ENCODE measurements at places on chromosomes 5 and 9. TPM values are rescaled to one million over a fixed set of nuclear protein-coding genes. Genes with fewer than 3 reads are reported as not detected.

The SGTB gene
- 24.7 TPM for total RNA-seq

The ITGA1 gene
- total RNA-seq = 7.6 TPM

The NFX1 gene
- total RNA-seq = 37.0 TPM

The SOHLH1 gene
- total RNA-seq = not detected

The CDKN2B gene
- total RNA-seq = 81.1 TPM

The IFNK gene
- total RNA-seq = not detected

The TRIM7 gene
- 8.9 TPM for total RNA-seq

The HBEGF gene
- total RNA-seq = 10.1 TPM

The SLC36A2 gene
- not detected for total RNA-seq

The GABRA1 gene
- total RNA-seq = not detected

The BAAT gene
- 0.37 TPM for total RNA-seq

The GALT gene
- 24.0 TPM for total RNA-seq

The CENPH gene
- 8.3 TPM for total RNA-seq

The NUTM2F gene
- total RNA-seq = not detected

The SLC25A2 gene
- total RNA-seq = 0.43 TPM

The ATOX1 gene
- total RNA-seq = 55.9 TPM

The CCDC183 gene
- total RNA-seq = 3.4 TPM

The C7 gene
- 3.6 TPM for total RNA-seq

The ANKRD20A1 gene
- not detected for total RNA-seq

The PITX1 gene
- 5.5 TPM for total RNA-seq

The AQP7 gene
- total RNA-seq = 0.10 TPM

Measured in myocyte (in vitro differentiated cells).